NB4 (cell line): ENCODE measurements at places on chromosomes 11 and 22.

DNA sequence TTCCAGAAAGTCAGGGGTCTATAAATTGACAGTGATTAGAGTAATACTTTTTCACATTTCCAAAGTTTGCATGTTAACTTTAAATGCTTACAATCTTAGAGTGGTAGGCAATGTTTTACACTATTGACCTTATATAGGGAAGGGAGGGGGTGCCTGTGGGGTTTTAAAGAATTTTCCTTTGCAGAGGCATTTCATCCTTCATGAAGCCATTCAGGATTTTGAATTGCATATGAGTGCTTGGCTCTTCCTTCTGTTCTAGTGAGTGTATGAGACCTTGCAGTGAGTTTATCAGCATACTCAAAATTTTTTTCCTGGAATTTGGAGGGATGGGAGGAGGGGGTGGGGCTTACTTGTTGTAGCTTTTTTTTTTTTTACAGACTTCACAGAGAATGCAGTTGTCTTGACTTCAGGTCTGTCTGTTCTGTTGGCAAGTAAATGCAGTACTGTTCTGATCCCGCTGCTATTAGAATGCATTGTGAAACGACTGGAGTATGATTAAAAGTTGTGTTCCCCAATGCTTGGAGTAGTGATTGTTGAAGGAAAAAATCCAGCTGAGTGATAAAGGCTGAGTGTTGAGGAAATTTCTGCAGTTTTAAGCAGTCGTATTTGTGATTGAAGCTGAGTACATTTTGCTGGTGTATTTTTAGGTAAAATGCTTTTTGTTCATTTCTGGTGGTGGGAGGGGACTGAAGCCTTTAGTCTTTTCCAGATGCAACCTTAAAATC is 5.3 kb downstream of the MALAT1 start:
- peak; percentile 39 for DNase-seq

- no peak for DNase-seq
Measured at GRCh38 chr11:119723243-119723951, 5.6 kb downstream of the NECTIN1 start.

GRCh38 chr11:125990244-125990643 is 44.4 kb downstream of the VSIG10L2 start:
- no peak for DNase-seq

DNA sequence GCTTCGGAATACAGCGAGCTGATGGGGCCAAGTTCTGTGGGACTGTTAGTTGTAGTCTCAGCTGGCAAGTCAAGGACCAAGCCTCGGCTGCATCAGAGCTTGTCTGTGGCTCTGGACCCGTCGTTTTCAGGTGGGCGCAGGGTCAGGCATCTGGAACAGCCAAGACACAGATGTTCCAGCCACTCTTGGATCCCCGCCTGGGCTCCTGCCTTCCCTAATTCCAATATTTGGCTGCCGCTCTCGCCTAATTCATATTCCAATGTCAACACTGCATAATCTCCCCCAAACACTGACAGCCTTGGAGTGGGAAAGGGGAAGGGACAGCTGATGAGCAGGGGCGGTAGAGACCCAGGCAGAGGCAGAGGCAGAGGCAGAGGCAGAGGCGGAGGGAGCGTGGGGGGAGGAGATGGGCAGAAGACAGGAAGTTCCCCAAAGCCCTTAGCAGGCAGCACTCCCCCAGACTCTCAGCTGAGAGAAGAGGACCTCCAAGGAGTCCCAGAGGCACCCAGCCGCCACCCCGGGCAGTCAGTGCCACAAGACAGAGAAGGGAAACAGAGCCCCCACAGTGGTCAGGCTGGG is 49.6 kb upstream of the SLC35C1 start:
- DNase-seq: peak; percentile 81

DNA sequence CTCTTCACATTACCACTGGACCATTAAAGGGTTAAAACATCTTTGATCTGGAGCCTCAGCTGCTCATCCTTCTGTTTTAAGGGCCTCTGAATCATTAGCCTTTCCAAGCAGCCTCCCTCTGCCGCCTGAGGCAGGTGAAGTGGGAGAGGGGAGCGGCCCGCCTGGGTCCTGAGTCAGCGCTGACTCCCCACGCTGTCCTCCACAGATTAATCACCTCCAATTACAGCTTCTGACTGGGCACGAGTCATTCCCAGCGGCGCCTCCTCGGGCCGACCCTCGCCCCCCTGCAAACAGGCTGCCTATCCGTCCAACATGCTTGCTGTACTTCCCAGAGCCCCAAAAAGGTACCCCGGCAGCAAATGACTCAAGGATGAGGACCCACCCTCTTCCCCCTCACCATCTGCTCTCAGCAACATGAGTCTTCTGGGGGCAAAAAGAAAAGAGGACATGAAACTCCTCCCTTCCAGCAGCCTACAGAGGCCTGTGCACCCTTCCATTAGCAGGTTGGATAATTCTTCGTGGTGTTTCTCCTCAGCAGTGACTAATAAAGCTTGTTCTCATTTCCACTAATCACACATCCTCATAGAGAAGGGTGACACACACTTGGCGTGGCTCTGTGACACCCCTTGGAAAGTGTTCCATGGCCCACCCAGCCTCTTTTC is 44.3 kb upstream of the JAM3 start:
- no peak for DNase-seq

DNA sequence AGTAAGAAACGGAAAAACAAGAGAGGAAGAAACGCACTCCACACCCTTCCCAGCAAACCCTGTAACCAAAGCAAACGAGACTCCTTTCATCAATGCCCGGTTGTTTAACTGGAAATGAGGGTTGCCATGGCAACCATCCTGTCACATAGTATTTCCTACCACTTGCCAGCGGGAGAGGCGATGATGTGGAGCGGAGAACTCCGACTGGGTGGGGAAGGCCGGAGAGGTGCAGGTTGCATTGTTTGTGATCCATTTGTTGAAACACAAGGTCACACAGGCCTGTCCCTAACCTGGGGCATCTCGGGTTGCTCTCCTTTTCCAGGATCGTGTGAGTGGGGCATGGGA is 609.9 kb downstream of the BUD13 start:
- DNase-seq: no peak

GRCh38 chr11:79480864-79481263 is 40.0 kb upstream of the TENM4 start:
- DNase-seq: no peak

DNA sequence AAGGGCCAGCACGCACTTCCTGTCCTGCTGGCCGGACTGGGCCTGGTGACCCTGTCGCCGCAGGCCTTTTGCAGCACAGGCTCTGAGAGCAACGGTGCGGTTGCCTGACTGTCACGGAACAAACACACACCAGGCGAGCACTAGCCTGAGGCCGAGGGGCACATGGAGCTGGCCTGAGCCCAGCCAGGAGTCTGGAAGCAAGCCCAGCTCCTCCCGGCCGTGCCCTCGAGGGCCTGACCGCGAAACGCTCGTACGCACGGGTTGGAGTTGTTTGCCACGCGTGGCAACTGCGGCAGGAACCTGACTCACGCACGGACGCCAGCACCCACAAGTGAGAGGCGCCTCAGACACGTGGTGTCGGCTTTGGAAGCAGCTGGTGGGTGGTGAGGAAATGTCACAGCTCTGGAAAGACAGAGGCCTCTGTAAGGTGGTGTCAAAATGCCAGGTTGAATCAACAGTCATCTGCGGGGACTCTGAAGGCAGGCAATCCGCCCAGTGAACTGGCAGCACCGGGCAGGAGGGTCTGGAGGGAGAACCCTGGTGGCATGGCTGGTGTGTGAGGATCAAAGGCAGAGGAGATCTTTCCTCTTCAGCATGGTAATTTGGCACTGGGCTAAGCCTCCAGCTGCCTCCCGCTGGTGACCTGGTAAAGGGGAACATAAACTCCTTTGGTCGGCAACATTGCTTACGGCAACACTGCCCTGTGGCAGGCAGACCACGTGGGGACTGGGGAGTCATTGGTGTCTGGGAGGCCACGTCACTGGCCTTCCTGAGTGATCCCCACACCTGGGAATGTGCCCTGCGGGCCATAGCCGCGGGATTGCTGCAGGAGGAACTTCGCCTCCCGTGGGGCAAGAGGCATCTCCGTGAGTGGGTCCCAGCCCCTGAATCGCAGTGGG is 15.3 kb upstream of the IL17REL start:
- DNase-seq: peak; percentile 30

DNA sequence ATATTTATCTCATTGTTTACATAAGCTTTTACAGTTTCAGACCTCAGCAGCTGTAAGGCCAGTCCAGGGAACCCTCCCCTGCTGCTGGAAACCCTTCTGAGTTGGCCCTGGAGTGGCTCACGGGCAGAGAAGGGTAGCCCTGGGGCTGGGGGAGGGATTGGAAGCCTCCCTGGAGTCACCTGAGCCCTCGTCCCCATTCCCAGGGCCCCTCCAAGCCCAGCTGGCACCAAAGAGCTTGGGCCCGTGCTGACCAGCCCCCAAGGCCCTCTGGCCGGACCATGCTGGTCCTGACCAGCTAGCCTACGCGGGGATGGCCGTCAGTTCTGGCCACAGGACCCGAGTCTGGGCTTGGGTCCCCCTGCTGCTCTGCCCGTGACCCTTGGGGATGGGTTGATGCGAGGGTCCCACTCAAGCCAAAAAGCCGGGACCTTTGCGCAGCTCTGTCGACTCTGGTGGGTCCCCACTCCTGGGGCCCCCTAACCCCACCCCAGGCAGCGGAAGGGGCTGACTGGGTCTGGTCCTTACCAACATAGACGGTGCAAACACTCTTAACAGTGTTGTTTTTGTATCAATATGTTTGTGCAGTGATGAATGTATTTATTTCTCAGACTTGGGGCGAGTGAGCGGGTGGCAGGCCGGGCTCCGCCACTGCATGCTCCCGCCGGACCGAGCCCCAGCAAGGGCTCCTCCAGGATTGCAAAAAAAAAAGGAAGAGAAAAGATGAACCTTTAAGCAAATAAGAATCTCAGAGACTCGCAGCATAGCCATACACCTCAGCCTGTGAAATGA is 17.5 kb upstream of the TMEM191C start:
- no peak for DNase-seq

DNA sequence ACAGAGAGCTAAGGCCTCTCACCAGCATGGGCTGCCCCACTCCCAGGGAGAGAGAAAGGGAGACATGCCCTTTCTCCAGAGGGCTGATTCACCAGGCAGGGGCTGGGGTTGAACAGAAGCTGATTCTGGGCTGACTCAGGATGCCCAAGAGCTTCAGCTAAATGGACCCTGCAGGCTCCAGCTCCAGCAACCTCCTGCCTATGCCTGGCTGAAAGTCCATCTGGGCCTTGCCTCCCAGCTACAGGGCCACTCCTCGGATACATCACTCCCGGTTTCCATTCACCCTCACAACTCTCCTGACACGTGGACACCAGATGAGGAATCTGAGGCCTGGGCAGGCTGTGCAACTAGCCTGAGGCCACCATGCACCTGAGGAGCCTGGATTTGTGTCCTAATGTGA is 215.5 kb downstream of the BUD13 start:
- no peak for DNase-seq

- DNase-seq: peak; percentile 68
Measured at GRCh38 chr22:49724893-49725489, 102.7 kb downstream of the BRD1 start.
